Tibial artery (tissue), 4 donors: ENCODE measurements at places on chromosomes 6 and 20.

DNA sequence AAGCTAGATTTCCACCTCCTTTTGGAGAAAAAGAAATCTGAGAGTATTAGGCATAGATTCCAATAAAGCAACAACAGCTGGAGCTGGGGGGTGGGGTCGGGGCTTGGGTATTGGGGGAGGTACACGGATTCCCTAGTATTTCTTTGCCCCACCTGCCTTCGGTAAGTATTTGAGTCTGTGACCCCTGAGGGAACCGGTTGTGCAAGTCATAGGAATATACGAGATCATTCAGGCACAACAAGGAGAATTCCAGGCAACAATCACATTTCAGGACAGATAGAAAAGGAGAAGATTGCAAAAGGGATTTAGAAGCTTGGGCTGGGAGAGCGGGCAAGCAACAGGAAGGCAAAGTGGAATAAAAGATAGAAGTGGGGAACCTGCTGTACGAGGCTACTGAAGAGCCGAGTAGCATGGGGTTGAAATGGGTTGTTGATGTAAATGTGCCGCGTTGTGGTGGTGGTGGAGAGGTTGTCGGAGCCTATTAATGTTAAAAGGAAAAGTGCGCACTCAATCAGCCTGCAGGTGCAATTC, 148.9 kb downstream of the BCAS1 start:
- DNase-seq = no peak

- DNase-seq = no peak
Measured at GRCh38 chr6:49978332-49979226, 9.2 kb upstream of the DEFB113 start.

GRCh38 chr6:6900569-6901204, 207.1 kb upstream of the RREB1 start:
- no peak for DNase-seq

DNA sequence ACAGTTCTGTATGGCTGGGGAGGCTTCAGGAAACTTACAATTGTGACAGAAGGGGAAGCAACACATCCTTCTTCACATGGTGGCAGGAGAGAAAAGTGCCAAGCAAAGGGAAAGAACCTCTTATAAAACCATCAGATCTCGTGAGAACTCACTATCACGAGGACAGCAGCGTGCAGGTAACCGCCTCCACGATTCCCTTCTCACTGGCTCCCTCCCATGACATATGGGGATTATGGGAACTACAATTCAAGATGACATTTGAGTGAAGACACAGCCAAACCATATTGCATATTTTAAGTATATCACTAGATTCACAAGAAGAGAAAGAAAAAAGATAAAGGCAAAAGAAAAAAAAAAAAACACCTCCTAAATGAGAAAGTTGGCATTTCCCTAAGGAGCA, 431.9 kb upstream of the RGS17 start:
- DNase-seq = no peak

- no peak for DNase-seq
Measured at GRCh38 chr6:3900744-3901336, 51.7 kb downstream of the FAM50B start.

- DNase-seq = peak; percentile 89
Measured at GRCh38 chr6:31680226-31681134, at the start of gene LY6G5C. Gene LY6G5C, minus strand, starts transcription at chr6:31681067. Its CDS starts 694 bp downstream, at chr6:31680373.
